Stimulated activated CD4-positive, alpha-beta T cell treated with anti-CD3 and anti-CD28 coated beads, Interleukin-15, amount 100 ng/mL, for 48 hours (primary cell): ENCODE measurements at places on chromosomes 1 and 21.

- DNase-seq: no peak
Observed at GRCh38 chr1:35882586-35882944, 444 bp upstream of the AGO1 start.

- DNase-seq: no peak
Observed at GRCh38 chr1:157993147-157993917, at the start of gene KIRREL1. Gene KIRREL1 (plus strand): TSS chr1:157993645. CDS start chr1:157993677, 32 bp downstream.

GRCh38 chr1:48216313-48216712 lies 6.2 kb upstream of the SLC5A9 start:
- no peak for DNase-seq

DNA sequence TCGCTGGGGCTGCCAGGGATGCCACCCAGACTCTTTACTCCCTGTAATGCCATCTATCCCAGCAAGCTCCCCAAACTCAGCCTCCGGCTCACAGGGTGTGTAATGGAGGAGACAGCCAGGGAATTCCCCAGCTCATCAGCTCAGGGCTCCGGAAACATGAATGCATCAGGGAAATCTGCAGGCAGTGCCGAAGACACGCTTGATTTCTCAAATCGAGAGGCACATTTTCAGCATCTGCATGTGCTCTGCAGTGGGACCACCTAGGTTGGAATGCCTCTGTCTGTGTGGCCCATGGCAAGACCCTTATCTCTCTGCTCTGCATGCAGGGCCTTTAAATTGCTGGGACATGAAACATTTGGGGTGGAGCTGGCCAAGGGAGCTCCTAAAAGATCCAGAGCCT lies 170.1 kb downstream of the TRABD2B start:
- no peak for DNase-seq

DNA sequence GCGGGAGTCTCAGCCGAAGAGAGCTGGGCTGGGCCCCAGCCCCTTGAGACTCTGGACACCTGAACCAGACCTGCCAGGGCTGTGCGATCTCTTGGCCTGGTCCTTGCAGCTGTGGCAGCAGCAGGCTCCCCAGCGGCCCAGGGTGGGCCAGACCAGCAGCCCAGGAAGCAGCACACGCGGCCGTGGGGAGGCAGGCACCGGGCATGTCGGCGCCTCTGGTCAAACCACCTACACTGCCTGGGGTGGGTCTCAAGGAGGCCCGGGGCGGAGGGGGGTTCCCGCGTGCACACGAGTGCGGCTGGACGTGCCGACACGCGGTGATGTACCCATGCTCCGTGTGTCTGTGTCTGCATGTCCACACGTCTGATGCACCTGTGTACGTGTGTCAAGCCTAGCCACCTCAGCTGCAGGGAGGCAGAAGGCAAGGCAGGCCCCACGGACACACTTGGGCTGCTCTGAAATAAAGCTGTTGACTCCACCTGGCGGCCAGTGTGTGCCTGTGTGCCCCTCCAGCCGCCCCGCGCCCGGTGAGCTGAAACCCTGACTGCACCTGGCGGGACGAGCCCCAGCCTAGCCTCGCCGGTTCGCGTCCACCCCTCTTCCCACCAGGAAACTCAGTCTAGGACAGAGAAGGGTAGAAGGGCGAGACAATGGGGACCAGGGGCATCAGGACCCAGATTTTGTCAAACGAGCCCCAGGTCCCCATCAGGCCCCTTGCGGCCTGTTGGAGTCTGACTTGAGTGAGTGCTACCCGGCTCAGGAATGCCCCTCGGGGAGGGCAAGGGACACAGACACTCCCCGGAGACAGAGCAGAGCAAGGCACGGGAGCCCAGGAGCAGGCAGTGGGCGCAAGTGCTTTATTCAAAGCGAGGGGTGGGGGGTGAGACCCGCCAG lies 11.6 kb downstream of the SCNN1D start:
- peak; percentile 37 for DNase-seq

DNA sequence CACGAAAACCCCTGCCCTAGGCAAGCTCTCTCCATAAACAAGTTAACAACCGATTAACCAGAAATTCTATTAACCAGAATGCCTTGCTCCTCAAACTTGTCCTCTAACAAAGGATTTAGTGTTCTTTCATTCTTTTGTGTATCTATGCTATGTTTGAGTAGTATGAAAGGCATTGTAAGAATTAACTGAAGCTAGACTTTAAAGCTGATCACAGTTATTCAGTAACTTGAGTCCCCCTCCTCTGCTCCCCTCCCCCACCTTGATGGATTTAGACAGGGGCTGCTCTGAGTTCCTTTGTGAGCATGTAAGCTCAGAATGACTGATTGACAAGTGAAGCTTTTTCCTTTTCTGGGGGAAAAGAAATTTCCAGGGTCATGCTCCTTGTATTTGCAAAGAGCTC lies 257.6 kb downstream of the TTLL7 start:
- DNase-seq: no peak

DNA sequence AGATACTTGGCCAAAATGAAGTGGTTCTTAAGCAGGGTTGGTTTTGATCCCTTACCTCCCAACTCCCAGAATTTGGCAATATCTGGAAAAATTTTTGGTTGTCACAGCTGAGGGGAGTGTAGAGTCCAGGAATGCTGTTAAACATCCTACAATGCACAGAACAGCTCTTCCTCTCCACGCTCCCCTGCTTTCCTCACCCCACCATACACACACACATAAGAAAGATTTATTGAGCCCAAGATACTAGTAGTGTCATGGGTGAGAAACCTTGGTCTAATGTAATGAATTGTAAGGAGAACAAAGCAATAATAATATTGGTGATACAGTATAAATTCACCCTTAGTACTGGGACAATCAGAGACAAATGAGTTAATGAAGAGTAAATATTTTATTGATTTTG lies 47.8 kb downstream of the ASB17 start:
- no peak for DNase-seq

GRCh38 chr1:91165033-91165654 lies 143.3 kb upstream of the ZNF644 start:
- peak; percentile 40 for DNase-seq

DNA sequence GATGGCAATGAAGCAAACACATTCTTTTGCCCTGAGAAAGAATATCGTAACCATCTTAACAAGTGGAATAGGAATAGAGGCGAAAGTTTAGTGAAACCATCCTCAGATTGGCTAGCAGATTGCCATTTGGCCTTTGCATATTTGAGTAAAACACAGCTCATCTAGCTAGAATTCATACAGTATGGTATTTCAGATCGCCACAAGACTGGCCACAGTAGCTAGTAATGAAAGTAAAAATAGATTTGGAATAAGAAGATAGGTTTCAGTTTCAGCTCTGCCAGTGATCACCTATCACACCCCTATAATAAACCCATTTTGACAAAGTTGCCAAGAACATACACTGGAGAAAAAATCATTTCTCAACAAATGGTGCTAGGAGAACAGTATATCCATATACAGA lies 294.9 kb downstream of the LRRIQ3 start:
- DNase-seq: no peak

- DNase-seq: no peak
Observed at GRCh38 chr1:98931128-98931835, 73.4 kb downstream of the PLPPR5 start.

DNA sequence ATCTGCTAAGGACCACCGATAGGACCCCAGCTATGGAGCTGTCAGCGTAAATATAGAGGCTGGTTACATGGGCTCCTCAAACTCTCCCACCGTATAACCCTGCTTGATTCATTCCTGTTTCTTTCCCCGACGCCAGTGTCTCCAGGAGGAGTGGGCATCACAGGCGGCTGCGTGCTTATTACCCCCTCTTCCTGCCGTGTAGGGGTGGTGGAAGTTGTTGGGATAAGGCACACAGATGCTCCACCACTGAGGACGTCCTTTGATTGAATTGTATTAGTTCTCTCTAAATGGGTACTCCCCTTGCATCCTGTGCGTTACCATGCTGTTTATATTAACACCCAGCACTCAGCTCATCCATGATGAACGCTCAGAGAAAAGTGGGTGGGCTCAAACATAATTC lies 104.6 kb downstream of the ZBTB18 start:
- DNase-seq: no peak

GRCh38 chr1:3930301-3931006 lies 30.4 kb upstream of the C1orf174 start:
- DNase-seq: no peak

DNA sequence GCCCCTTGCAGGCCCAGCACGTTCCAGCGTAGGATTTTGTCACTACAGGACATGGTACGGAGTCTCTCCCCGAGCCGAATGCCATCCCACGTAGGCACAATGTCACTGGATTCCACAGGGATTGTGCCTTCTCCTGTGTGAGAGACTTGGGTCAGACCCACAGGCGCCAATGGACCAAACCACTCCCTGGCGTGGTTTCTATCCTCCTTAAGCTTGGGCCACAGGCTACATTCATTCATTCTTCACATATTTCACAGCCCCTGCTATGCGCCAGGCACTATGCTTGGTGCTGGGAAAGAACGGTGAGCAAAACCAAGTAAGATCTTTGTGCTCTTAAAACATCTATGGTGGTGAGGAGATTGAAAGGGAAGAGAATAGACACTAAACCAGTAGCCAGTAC lies 18.7 kb downstream of the CHRNB2 start:
- DNase-seq: no peak

- DNase-seq: no peak
Observed at GRCh38 chr1:75293270-75293669, 159.1 kb downstream of the LHX8 start.

- DNase-seq: no peak
Observed at GRCh38 chr1:3271866-3272265, 182.6 kb upstream of the ARHGEF16 start.

GRCh38 chr1:214801191-214801590 lies 198.2 kb downstream of the CENPF start:
- no peak for DNase-seq

- no peak for DNase-seq
Observed at GRCh38 chr1:212607913-212608391, 609 bp upstream of the ATF3 start.

DNA sequence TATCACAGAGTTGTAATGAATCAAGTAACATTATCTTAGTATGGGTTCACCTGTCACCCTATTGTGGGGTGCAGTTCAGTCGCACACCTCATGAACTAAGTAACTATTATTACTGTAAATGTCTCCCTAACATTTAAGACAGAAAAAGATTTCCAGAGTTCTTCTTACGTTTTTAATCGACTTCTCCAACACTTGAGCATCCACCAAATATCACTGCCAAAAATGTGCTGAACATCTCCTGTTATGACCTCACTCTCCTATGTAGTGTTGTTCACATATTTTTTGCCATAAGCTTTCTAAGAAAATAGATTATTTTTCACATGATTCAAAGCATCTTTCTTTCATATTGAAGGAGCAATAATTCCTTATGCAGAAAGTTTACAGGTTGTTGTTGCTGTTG lies 1.3 kb downstream of the TTLL7 start:
- DNase-seq: no peak

GRCh38 chr1:174022976-174023277 lies 770 bp upstream of the RC3H1 start:
- DNase-seq: no peak

DNA sequence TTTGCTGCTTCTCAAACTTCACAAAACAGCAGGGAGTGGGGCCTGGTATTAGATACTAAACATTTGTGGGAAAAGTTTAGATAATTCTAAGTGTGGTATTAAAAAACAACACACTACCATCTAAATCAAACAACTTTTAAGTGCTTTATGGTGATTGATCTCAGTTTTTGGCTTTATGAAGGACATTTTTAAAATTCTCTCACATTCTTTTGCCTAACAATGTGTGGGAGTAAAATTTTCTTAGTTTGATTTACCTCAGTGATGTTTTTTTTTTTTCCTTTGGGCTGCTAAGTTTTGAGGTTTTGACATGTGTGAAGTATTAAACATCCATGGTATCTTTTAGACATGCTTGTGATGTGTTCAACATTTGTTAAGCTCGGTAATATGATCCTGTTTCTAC lies 116.2 kb downstream of the DISP1 start:
- no peak for DNase-seq

- no peak for DNase-seq
Observed at GRCh38 chr1:112673592-112674439, 643 bp upstream of the MOV10 start.
